ENCODE measurements at places on chromosomes 11 and 22. TPM values are rescaled to one million over a fixed set of nuclear protein-coding genes. Genes with fewer than 3 reads are reported as not detected.

OR10A4 gene
- not detected for total RNA-seq

MYO18B gene
- total RNA-seq: 7.1 TPM

OR4C45 gene
- not detected for total RNA-seq

HTR3A gene
- total RNA-seq: not detected

A4GALT gene
- 34.7 TPM for total RNA-seq

DNAJB7 gene
- 0.17 TPM for total RNA-seq

USP2 gene
- 2.3 TPM for total RNA-seq

C1QTNF5 gene
- total RNA-seq: 20.2 TPM

AMOTL1 gene
- total RNA-seq: 49.2 TPM

TRIM5 gene
- total RNA-seq: 36.9 TPM

CFAP300 gene
- total RNA-seq: 4.0 TPM

ANO1 gene
- 34.6 TPM for total RNA-seq

VPS26B gene
- total RNA-seq: 67.6 TPM

CLTCL1 gene
- total RNA-seq: 12.1 TPM

CRYBB3 gene
- not detected for total RNA-seq

NCF4 gene
- total RNA-seq: 3.5 TPM

MPZL2 gene
- 103 TPM for total RNA-seq

C11orf16 gene
- total RNA-seq: not detected

WNT7B gene
- total RNA-seq: 7.7 TPM

APOBEC3C gene
- total RNA-seq: 21.4 TPM

SLC7A4 gene
- 13.0 TPM for total RNA-seq

BTG4 gene
- not detected for total RNA-seq

Data from prostate gland (tissue), 2 donors.